ENCODE measurements at places on chromosomes 5 and 9.

DNA sequence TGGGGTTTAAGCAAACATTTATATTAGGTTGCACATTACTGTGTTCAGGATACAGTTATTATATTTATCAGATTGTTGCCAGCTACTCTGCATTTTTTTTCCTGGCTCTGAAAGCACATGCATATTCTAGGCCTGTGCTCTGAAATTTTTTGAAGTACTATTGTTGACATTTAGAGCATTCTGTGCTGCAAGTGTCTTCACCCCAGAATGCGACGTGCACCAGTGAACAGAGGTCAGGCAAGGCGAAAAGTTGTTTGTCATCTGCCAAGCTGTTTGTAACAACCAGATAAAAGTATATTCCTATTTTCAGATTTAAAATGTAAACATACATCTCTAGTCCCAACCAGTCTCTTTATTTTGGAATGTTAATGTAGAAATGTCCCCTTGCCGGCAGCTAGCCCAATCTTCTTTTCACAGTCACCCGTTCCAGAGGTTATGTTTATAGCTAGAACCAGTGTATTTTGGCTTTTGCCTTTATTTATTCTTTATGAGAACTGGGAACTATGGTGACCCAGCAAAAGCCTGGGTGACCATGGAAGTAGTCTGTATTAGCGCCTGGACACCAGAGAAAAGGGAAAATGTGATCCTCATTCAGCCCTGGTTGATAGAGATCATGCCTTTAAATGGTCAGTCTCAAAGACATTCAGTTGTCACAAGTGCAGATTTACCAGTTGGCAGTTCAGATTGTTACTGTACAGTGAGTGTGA, 84.6 kb downstream of the NDUFAF2 start:
- DNase-seq, result no peak

GRCh38 chr5:104643320-104643719, 1080.7 kb upstream of the NUDT12 start:
- DNase-seq, result no peak

DNA sequence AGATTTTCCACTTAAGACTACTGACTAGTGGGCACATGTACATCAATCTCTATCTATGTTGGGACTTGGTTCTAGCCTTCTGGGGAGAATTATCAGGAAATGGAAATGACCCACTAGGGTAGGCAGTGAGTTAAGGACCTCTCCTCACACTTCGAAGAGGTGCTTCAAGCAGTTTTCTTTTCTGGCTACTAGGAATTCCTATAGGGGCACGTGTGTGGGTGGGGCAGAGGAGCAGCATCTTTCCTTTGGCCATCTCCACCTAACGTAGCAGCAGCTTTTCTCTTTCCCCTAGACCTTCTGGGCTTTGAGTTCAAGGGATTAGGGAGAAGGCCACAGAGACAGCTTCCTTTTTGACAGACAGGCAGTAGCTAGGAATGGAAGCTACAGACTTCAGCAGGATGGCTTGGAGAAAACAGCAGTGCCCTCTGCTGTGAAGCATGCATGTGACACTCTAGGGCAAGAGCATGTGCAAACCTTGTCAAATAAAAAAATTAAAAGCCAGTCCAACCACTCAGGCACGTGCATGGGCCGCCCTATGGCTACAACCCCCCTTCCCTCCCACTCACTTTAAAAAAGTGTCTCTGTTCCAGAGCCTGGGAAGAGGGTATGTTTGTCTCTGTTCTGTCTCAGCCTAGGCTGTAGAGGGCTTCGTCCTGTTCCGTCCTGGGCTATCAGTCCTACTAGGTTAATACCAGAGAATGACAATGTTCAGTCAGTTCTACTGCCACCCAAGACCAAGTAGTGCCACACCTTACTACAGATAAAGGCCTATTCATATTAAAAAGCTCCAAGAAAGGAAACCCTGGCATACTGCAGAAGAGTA, 8.7 kb upstream of the GFRA3 start:
- no peak for DNase-seq

GRCh38 chr9:119339056-119339455, 30.2 kb downstream of the BRINP1 start:
- no peak for DNase-seq

GRCh38 chr5:143705381-143705780, 106.6 kb upstream of the HMHB1 start:
- no peak for DNase-seq

GRCh38 chr5:14399054-14399692, 182.4 kb upstream of the OTULINL start:
- no peak for DNase-seq

- no peak for DNase-seq
Observed at GRCh38 chr9:93595861-93596365, 19.5 kb downstream of the PHF2 start.

GRCh38 chr5:76709762-76710161, 6.2 kb upstream of the F2R start:
- no peak for DNase-seq

DNA sequence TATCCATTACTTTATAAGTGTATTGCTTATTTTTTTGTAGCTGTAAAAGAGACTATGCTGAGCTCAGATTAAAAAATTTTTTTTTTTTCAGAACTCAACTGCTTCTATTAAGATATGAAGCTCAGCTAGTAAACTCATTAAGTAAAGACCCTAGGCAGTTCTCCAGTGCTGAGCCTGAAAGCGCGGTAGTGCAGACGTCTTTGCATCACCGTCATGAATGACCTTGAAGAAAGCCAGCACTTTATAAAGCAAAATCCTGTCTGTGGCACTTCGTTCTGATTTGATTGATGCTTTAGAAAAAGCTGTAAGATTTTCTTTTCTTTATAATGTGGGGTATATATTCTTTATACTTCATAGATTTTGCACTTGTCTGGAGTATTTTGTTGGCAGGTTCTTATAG, 105.7 kb downstream of the ATG10 start:
- no peak for DNase-seq

DNA sequence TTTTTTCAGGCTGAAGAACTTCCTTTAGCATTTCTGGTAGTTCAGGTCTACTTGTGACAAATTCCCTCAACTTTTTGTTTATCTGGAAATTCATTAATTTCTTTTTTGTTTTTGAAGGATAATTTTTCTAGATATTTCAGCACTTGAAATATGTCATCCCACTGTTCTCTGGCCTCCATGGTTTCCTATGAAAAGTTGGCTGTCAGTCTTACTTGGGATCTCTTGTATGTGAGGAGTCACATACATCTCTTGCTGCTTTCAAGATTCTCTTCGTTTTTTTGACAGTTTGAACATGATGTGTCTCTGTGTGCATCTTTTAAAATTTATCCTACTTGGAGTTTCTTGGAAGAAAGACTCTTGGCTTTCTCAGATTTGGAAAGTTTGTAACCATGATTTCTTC, 79.5 kb downstream of the RIC1 start:
- no peak for DNase-seq

DNA sequence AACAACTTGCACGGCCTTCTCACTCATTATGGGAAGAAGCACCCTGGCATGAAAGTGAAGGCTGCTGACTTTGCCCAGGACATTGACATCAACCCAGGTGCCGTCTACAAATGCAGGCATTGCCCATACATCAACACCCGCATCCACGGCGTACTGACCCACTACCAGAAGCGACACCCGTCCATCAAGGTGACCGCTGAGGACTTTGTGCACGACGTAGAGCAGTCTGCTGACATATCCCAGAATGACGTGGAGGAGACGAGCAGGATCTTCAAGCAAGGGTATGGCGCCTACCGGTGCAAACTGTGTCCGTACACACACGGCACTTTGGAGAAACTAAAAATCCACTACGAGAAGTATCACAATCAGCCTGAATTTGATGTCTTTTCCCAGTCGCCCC, 65.4 kb downstream of the ZNF462 start:
- DNase-seq, result no peak

DNA sequence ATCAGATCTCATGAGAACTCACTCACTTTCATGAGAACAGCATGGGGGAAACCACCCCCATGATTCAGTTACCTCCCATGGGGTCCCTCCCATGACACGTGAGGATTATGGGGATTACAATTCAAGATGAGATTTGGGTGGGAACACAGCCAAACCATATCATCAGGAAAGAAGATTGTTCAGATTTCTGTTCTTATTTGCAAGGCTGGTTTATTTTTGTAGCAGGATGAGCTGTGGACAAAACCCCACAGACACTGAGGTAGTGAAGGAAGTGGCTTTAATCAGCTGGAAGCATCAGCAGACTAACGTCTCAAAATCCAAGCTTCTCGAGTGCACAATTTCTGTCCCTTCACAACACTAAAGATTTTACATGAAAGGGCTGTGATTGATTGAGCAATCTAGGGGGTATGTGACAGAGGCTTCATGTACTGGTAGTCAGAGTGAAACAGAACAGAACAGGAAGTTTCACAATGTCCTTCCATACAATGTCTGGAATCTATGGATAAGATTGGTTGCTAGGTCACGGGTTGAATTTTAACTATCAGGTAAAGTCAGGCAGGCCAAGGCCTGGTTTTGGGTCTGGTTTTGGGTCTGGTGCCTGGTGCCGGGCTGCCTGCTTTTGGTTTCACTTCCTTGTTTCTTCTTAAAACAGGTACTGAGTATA, 91.3 kb upstream of the ZNF366 start:
- DNase-seq, result no peak

- DNase-seq, result no peak
Observed at GRCh38 chr5:171578049-171578828, 158.8 kb downstream of the FGF18 start.

GRCh38 chr5:140109018-140109758, 4.7 kb upstream of the PURA start:
- DNase-seq, result no peak

DNA sequence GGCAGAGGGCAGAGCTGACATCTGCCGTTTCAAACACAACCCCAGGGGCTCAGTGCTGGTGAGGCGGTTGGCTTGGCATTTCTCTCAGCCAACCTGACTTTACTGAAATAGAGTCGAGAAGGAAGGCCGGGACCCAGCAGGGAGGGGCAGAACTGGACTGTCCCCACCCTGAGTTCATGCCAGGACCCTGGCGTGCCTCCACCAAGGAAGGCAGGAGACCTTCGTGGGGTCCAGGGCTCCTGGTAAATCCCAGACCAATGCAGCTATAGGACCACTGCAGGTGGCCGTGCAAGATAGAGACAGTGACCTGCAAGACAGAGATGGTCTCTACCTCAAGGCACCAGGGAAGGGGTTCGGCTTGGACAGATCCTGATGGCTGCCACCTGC, 132.9 kb downstream of the ROR2 start:
- DNase-seq, result no peak

DNA sequence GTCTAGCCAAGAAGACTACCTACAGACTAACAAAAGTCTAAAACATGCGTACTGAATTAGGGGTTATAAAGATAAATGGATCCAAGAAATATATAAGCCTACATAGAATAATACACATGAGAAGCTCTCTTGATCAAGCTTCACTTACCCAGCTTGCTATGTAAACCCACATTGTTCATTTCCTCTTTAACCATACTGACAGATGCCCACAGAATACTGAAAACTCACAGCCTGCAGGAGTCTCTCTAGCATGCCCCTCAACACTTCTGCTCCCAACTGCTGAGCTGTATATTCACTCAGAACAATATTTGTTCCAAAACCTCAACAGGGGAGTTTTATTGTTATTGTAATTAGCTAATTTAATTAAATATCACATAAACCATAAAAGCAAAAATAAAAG, 52.4 kb downstream of the RFX3 start:
- no peak for DNase-seq

DNA sequence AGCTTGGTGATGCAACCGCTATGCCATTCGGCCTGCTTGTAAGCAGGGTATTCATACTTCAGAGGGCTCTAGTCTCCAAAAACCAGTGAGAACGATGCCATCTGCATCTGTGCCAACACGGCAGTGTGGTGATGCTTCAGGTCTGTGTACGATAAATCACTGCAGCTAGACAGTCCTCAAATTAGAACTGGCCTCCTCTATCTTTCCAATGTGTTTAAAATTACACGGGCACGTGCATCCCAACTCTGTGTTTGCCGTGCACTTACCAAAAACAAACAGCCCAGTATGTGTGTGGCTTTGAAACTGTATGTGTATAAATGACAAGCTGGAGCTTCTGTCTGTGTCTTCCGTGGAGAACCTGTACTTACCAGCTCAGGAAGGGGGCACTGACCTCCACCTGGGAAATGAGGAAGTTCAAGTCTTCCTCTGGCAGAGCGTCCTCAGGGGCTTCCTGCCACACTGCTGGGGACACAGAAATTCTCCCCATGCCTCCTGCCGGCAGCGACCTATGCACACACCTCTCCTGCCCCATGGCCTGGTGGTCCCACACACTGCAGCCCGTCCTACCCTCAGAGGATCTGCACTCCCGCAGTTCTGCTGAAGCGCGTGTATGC, 12.3 kb downstream of the MED10 start:
- DNase-seq, result no peak

DNA sequence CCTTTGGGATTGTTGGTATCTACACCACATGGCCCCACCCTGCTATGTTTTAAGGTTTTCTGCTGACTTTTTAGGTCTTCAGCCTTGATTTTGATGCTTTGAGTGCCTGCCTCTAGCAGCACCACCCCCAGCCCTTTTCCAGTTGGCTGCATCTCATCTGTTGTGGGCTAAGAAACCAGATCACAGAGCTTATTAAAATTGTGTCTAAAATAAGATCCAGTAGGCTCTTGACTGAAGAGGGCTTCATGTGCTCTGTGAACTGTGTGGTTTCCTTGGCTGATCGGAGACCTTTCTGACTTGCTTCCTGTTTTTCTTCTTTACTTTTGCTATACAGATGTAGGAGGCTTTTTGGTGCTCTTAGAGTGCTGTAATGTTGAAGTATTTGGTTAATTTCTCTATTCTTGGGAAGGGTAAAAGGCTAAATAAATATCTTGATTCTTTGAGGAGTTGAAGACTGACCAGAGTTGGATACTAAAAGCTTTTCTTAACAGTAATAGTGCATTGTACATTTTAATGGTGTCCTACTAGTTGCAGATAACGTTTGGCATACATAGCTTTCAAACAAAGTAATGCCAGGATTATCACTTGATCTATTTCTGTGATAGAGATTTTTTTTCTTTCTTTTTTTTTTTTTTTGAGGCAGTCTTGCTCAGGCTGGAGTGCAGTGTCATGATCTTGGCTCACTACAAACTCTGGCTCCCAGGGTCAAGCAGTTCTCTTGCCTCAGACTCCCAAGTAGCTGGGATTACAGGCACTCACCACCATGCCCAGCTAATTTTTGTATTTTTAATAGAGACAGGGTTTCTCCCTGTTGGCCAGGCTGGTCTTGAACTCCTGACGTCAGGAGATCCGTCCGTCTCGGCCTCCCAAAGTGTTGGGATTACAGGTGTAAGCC, 4.5 kb downstream of the UBE2D2 start:
- no peak for DNase-seq

GRCh38 chr9:137959641-137960411, 82.2 kb downstream of the CACNA1B start:
- DNase-seq, result no peak

DNA sequence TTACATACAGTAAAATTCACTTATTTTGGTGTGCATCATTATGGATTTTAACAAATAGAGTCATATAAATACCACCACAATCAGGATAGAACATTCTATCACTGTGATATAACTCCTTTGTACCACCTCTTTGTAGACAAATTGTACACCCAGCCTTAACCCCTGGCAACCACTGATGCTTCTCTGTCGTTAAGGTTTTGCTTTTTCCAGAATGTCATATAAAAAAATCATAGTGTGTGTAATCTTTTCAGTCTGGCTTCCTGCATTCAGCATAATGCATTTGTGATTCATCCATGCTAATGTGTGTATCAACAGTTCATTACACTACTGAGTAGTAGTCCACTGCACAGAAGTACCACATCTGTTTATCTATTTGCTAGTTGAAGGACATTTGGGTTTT, 81.2 kb downstream of the ARSB start:
- DNase-seq, result no peak

All from stimulated activated CD4-positive, alpha-beta T cell treated with anti-CD3 and anti-CD28 coated beads, Interleukin-4, amount 100 ng/mL, for 48 hours (primary cell).